ENCODE measurements at places on chromosomes 13 and 19.

DNA sequence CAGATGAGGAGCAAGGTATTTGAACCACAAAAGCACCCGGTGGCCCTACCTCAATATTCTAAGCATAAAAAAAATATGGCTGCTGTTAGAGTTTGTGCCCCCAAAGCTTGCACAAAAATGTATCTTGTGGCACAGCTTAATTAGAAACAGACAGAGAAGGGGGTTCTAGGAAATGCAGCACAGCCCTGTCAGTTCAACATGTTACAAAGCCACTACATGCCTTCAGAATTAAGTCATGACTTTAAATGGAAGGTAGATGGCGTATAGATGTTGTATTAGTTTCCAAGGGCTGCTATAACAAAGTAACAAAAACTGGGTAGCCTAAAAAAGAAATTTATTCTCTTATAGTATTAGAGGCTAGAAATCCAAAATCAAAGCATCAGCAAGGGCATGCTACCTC is 703.8 kb downstream of the DIAPH3 start:
- no peak for DNase-seq

DNA sequence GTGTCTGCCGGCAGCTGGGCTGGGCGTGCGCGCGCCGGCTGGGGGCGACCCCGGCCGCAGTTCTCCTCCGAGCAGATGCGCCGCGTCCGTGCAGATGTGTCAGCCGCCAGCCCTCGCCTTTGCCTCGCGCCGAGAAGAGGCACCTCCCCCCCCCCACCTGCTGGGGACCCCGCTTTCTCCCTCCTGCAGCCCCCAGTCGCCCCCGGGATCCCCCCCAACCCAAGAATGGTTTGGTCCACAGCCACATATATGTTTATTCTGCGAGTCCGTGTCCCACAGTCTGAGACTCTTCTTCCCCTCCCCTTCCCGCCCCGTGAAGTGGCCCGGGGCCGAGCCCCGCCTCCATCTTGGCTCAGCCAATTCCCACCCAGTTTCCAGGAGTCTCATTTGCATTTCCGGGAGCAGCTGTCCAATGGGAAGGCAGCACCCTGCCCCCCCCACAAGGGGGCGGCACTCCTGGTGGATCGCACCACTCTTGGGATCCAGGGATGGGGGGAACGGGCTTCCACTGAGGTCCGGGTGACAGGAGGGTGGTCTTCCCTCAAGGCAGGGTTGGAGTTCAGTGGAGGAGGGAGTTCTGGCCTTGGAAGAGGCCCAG is 8.6 kb downstream of the ISOC2 start:
- DNase-seq: peak; percentile 85

- no peak for DNase-seq
These were observed 46.0 kb downstream of the C13orf46 start for GRCh38 chr13:113927661-113928581.

DNA sequence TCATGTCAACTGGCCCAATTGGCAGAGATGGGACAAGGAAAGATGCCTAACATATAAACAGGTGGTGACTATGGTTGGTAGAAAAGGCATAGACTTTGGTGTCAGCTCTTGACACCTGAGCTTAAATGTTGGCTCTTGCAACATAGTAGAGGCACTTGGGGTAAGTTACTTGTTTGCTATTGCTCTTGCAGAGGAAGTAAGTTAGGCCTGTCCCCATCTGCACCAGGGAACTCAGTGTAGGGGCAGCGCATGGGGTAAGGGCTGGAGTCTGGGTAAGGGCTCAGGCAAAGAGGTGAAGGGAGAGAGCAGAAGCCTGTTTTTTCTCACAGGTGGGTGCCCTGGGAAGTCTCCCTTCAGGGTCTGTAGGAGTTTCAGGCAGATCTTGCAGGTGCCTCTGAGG is 27.6 kb downstream of the ERICH6B start:
- DNase-seq: no peak

- DNase-seq: no peak
These were observed 8.5 kb downstream of the UBA2 start for GRCh38 chr19:34436716-34437115.

- no peak for DNase-seq
These were observed 175.8 kb downstream of the TDRD3 start for GRCh38 chr13:60572855-60573254.

DNA sequence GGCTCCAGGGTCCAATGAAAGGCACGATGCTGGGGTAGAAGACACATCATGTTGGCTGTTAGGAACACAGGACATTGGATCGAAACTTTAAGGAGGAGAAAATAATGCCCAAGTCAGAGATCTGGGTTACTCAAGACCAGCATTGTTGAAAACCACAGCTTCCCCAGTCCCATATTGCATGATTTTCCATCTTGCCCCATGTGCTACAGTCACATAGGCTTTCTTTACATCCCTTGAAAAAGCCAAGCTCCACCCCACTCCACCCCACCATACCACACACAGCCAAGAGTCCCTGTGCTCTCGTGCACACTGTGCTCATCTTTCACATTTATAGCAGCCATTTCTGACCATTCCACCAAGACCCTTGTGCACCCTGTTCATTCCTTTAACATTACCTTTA is 636.2 kb downstream of the DIAPH3 start:
- no peak for DNase-seq

GRCh38 chr13:23433171-23434153 is at the start of gene SACS:
SACS (minus strand) TSS chr13:23433702; CDS start chr13:23411239, 22,463 bp downstream.
- DNase-seq: no peak

DNA sequence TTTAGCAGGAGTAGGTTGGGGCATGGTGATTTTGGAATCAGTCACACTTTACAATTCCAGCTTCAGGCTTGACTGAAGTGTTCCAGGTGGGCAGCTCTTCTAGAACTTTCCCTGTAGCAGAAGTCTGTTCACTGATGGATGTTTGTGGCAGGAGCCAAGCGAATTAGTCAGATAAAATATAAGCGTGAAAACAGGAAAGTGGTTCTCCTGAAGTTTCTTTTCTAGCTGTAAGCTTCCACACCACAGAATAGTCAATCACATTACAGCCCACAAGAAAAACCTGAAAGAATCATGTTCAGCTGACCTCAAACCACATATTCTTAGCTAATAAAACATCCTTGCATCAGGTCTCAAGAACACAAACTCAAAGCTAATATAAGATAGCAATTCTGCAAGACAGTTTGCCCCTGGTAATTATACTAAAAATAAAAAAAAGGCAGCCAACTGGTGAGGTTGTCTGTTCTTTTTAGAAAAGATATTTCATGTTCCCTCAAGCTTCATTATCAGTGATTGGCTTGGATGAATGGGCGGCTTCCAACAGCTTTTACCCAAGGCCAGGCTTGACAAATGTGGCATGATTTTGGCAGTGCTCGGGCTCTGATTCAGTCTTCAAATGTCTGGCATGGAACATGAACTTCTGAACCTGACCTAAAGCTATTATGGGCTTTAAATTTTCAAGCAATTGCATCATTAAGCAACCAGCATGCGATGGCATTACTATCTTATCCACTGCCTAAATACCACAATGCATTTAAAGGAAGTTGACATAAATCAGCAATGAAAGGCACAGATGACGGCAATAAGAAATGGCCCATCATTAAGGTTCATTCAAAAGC is 136.8 kb downstream of the DCLK1 start:
- DNase-seq: no peak

DNA sequence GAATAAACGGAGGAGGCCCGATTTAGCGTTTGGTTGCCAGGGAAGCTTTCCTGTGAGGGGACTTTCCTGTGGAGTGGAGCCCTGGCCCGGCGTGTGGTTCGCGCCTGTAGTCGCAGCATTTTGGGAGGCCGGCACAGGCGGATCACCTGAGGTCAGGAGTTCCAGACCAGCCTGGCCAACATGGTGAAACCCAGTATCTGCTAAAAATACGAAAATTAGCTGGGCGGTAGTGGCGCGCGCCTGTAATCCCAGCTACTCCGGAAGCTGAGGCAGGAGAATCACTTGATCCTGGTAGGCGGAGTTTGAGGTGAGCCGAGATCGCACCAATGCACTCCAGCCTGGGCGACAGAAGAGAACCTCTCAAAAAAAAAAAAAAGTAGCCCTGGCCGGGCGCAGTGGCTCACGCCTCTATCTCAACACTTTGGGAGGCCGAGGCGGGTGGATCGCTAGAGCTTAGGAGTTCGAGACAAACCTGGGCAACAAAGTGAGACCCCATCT is 6.9 kb downstream of the KANK3 start:
- no peak for DNase-seq

DNA sequence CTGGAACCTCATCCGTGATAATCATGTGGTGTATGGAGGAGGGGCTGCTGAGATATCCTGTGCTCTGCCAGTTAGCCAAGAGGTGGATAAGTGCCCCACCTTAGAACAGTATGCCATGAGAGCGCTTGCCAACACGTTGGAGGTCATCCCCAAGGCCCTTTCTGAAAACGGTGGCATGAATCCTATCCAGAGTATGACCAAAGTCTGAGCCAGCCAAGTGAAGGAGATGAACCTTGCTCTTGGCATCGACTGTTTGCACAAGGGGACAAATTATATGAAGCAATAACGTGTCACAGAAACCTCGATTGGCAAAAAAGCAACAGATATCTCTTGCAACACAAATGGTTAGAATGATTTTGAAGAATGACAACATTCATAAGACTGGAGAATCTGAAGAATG is 251.2 kb upstream of the OBI1 start:
- no peak for DNase-seq

- DNase-seq: no peak
These were observed 612.7 kb downstream of the SLITRK6 start for GRCh38 chr13:85186356-85187045.

- DNase-seq: no peak
These were observed at the start of gene GAPDHS for GRCh38 chr19:35533201-35533821. GAPDHS (plus strand) TSS chr19:35533456; CDS start chr19:35533528, 72 bp downstream.

DNA sequence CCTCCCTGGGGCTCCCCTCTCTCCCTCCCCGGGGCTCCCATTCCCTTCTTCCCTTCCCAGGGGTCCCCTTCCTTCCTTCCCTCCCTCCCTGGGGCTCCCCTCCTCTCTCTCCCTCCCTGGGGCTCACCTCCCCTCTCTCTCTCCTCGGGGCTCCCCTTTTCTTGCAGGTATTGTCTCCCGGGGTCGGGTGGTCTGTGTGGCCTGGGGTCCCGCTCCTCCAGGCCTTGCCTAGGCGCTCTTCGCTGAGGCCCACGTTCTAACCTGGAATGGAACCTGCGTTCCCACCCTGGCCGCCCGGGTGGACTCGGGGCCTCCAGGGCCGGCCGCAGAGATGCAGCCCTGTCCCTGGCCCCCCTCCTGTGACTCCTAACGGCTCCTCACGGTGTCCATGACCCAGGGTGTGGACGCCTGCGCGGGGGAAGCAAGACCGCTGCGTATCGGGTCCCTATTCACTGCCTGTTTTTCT is 940 bp upstream of the DCUN1D2 start:
- no peak for DNase-seq

DNA sequence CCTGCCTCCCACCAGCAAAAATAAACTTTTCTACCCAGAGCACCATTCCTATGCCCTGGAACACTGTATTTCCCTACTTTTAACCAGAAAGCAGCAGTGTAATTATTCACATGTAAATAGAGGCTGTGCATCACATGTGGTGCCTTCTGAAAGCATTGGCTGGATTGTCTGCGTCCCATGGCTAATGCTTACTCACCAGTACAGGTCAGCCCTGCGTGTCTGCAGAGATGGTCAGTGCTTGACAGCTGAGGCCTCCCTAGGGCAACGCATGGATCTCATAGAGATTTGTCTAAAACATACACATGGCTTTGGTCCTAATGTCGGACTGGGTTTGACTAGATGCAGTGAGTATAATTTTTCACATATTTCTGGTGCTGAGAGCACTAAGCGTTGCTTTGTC is 64.2 kb downstream of the DPY19L3 start:
- DNase-seq: no peak

GRCh38 chr19:46787331-46788261 is 798 bp downstream of the SLC1A5 start:
- DNase-seq: no peak

- DNase-seq: no peak
These were observed 1.1 kb upstream of the DLL3 start for GRCh38 chr19:39497701-39497995.

GRCh38 chr19:9883231-9883758 is 48.2 kb downstream of the PIN1 start:
- no peak for DNase-seq

DNA sequence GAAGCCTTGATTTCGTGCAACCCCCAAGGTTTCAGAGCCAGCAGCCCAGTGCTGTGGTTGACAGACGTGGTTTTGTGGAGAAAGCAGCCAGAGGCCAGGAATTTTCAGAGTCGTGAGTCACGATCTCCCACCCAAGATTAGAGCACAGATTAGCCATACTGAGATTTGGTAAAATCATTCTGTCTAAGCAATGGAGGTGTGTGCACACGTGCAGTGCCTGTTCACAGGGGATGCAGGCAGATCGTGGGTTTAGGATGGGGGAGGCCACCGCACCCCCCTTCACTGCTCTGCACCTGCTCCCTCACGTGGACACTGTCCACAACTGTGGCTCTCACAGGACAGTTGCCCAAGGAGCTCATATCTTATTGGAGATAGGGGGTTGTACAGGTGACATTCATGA is 46.6 kb upstream of the GPR183 start:
- no peak for DNase-seq

- no peak for DNase-seq
These were observed 34.5 kb upstream of the FAM216B start for GRCh38 chr13:42746866-42747265.

- DNase-seq: no peak
These were observed 35.3 kb downstream of the EDNRB start for GRCh38 chr13:77883328-77883727.

DNA sequence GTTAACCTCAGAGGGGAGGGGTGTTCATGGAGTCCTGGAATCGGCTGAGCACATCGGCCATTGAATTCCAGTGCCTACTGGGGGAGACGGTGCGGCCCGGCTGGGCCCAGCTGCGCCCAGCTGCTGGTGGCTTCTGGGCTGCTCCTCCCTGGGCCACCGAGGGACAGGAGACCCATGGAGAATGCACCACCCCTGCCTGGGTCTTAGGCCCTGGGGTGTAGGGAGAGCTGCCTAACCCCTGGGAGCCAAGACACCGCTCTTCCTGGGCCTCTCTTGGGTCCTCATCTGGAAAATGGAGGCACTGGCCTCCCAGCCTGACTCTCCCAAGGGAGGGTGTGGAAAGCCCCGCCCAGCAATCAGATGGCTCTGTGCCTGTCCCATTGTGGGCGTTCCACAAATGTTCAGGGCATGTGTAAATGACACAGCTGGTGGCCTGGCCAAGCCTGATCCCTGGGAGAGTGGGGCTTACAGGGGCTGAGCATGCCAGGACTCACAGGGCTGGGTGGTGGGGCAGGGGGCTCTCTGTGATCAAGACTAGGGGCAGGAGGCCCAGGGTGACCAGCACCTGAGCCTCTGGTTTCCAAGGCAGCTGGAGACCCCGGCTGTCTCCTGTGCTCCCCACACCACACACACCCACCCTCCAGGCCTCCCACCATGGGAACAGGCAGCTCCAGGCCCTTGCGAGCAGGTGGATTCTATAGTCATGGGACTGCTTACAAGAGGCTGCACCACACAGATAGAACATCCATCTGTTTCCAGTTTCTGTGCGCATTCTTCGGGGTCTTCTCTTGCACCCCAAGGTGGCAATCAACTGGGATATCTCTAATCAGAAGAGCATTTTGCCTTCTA is 150.9 kb downstream of the URI1 start:
- no peak for DNase-seq

Data from left renal cortex interstitium (tissue), 4 donors.